ENCODE measurements at places on chromosomes 4 and X.

DNA sequence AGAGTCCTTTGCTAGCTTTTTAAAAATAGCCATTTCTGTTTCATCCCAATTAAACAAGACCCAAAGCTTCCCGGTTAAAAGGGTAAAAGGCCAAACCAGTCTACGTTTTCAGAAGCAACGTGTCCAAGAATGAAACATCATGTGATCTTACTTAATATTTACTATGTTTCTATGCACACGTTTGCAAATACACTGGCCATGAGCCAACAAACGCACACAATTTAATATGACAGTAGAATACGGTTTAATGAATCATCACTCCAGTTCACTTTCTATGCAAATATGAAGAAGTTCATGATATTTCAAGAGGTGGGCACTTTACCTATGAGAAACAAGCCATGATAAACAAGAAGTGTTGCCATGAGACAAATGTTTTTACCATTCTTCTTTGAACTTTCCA, 4.3 kb downstream of the NR0B1 start:
- DNase-seq = no peak

DNA sequence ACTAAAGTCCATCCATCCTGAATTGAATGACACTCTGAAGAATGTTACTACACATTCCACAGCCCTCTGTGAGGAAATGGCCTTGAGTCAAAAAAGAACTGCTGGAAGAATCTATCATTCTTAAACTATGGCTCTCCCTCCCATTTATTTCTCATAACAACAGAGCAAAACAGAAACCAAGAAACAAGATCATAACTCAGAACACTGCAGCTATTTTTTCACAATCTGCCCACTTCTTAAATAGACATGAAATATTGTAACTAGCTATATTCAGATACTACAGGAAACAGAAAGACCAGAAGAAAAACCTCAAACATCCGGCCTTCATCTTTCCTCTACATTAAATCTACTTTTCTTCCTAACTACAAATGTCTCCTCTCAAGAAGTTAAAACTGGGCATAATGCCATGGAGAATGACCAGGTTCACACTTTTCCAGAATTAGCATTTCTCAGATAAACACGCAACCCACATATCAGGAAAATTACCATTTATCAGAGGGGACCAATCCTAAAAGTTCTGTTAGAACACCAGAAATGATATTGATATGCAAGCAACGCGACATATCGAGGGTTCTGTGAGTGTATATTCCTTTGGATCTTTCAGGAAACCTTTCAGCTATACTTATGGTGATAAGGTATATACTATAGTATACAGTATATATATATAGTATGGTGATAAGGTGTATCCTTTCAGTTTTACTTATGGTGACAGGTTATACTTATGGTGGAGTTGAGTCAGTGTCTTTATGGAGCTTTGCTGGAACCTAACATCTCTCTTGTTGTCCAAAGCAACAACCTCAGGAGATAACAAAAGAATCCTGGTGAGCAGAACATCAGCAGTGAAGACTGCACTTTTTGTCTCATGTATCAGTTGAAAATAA, 60.4 kb upstream of the IRF2 start:
- DNase-seq = no peak

GRCh38 chr4:87007528-87008446, 73.0 kb downstream of the AFF1 start:
- no peak for DNase-seq

DNA sequence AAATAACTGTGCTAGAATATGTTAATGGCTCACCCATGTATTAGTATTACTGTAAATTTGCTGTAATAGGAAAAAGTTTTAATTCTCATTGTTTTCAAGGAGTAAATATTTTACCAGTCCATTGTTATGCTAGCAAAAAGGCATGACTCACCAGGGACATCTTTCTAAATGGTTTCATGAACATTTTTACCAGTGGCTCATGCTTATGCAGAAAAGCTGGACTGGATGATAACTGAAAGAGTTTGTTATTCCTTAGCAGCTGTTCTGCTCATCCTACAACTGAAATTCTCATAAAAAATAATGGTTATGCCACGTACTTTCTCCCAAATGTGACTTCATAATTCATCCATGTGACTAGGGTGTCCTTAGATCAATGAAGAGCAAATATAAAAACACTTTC, 111.9 kb upstream of the PCDH18 start:
- no peak for DNase-seq
